Motor neuron (in vitro differentiated cells): ENCODE measurements at places on chromosomes 7 and 10. TPM values are rescaled to one million over a fixed set of nuclear protein-coding genes. Genes with fewer than 3 reads are reported as not detected.

DNA sequence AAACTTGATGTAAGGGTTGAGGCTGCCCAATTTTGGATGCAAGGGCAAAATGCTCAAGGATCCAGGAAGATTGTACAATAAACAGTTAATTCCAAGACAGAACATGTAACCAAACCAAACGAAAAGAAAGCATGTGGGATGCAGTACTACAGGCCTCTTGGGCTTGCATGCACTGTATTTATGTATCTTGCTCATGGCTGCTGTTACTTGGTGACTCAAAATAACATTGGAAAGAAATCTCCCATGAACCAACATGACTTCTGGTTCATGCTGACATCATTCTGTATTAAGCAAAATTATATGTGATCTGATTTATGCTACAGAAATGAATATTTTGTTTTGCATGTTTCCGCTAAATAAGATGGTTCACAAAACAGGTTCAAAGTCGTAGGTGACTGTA, 65.9 kb upstream of the FZD1 start:
- no peak for ATAC-seq

DNA sequence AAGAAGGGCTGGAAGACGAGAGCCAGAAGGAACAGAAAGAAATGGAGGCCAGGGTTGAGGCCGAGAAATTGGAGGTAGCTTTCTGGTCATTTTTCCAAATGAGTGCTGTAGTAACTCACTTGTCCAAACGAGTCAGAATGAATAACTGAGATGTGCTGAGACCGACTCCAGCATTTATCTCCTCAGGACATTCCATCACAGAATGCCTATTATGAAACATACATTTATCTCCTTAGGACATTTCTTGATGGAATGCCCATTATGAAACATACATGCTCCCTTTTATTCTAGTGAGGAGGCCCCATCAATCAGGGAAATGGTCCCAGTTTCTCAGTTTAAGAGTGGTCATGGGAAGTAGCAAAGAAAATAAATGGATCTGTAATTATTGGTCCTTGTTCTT, 16.5 kb downstream of the AVL9 start:
- ATAC-seq: no peak

The MUC3A gene
- 0.70 and 0.76 TPM in 2 replicates for total RNA-seq

- no peak for ATAC-seq
Measured at GRCh38 chr7:86937363-86937878, 122.0 kb downstream of the ELAPOR2 start.

DNA sequence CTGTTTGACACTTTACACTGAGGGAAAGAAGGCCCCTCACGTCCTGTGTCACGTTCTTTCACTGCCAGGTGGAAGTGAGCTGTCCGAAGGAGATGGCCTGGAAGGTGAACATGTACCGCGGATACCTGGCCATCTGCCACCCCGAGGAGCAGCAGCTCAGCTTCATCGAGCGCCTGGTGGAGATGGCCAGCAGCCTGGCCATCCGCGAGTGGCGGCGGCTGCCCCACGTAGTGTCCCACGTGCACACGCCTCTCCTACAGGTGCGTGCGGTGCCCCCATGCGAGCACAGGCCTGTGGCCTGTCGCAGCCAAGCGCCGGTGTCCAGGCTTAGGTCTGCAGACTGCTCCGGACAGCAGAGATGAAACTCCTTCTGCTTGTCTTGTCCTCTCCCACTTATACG, 103.4 kb downstream of the TRRAP start:
- no peak for ATAC-seq

The GPNMB gene
- total RNA-seq: 0.46 and 0.71 TPM in 2 replicates

- no peak for ATAC-seq
Measured at GRCh38 chr10:92778091-92778490, 70.2 kb upstream of the EXOC6 start.

The TMEM229A gene
- 0.64 and 0.73 TPM in 2 replicates for total RNA-seq

DNA sequence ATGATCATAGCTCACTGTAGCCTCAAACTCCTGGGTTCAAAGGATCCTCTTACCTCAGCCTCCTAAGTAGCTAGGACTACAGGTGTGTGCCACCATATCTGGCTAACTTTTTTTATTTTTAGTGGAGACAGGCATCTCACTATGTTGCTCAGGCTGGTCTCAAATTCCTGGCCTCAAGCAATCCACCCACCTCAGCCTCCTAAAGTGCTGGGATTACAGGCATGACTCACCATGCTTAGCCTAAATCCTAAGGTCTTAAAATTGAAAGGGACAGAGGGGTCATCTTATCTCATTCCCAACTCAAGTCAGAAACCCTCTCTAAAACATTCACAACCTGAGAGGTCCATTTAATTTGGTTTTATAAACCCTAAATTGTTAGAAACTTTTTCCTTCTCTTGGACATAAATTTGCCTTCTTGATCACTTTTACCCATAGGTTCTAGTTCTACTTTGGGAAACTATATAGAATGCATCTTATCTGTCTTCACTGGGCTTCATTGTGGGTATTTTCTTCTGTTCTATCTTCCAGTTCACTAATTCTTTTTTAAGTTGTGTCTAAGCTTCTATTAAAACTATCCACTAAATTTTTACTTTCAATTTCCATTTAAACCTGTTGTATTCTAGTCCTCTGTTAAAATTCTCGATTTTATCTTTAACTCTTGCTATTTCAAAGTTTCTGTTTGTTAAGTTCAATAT, 183.4 kb upstream of the KAT6B start:
- ATAC-seq: no peak

The SRRM3 gene
- 1.4 and 2.2 TPM in 2 replicates for total RNA-seq

DNA sequence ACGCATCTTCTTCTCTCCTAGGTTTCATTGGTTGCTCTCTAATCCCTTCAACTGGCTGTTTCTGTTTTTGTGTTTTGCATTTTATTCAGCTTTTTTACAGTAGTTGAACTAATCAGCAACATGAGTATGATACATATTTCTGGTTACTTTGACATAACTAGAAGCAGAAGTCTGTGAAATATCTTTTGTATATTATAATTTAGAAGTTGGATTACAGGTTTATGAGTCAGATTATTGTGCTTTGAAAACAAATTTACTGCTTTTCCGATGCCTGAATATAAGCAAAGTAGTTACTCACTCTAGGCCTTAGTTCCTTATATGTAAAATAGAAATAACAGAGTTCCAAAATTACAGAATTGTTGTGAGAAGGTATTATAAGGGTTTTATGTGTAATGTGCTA, 96.2 kb upstream of the MEOX2 start:
- no peak for ATAC-seq

DNA sequence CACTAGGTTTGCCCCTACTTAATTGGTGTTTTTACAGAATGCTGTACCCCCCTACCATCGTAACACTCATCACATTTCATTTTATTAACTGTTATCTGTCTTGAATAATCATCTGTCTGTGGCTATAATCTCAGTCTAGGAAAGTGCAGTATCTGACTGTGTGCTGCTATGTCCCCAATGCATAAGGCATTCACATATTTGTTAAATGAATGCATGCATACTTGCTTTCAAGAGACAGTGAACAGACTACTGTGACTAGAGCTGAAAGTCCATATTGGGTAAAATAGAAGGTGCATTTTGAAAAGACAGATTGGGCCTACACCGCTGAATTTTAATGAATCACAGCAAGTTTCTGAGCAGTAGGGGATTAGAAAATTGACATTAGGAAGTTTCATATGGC, 112.3 kb downstream of the ARHGAP12 start:
- no peak for ATAC-seq

GRCh38 chr10:122665946-122666345, 33.7 kb downstream of the C10orf120 start:
- ATAC-seq: no peak

GRCh38 chr7:93980744-93981479, 23.2 kb downstream of the BET1 start:
- ATAC-seq: no peak
